ENCODE measurements at places on chromosomes 11 and 22. TPM values are rescaled to one million over a fixed set of nuclear protein-coding genes. Genes with fewer than 3 reads are reported as not detected.

GRCh38 chr22:37053310-37054055 is 1.9 kb downstream of the KCTD17 start:
- DNase-seq, result no peak

GRCh38 chr22:39311592-39312400 is 7.6 kb downstream of the RPL3 start:
- DNase-seq, result peak; percentile 43

GRCh38 chr11:128714881-128715280 is 21.0 kb downstream of the FLI1 start:
- peak; percentile 76 for DNase-seq

DNA sequence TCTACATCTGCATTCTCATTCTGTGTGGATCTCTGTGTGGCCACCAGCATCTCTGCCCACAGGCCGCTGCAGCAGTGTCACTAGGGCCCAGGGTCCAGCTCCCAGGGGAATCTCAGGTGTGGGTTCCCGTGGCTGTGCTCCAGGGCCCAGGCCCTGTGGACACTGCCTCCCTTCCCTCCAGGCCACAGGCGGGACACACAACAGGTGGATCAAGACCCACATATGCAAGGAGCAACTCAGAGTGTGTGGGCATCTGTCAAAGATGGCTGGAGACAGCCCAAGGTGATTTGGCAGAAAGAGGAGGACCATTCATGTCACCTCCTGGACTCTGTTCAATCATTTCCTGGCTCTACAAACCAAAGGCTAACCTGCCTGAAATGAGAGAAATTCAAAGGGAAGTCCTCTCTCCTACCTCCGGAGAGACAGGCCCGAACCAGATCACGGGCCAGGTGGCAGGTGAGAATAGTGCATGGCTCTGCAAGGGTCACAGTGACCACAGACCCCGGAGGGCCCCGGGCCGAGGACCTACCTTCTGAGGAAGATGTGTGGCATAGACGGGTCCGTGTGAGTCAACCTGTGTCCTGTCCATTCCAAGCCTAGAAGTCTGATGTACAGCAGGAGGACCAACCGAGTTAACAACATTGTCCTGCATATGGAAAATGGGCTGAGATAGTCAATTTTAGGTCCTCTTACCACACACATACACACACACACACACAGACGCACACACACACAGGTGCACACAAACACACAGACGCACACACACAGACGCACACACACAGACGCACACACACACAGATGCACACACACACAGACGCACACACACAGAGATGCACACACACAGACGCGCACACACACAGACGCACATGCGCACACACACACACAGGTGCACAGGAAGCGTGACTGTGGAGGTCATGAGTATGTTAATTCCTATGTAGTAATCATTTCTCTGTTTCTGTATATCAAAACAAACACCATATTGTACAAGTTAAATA is 1068.5 kb downstream of the BRD1 start:
- DNase-seq, result no peak

HYOU1 gene
- 398 TPM for total RNA-seq

MIOX gene
- total RNA-seq, result 0.63 TPM
